Left renal pelvis (tissue), 4 donors: ENCODE measurements at places on chromosomes 7 and 10. TPM values are rescaled to one million over a fixed set of nuclear protein-coding genes. Genes with fewer than 3 reads are reported as not detected.

Gene FEZF1
- not detected for polyA plus RNA-seq

Gene VWDE
- polyA plus RNA-seq = 4.5 TPM

Gene SSC4D
- polyA plus RNA-seq = 3.7 TPM

Gene IL6
- polyA plus RNA-seq = not detected

Gene PNLIPRP1
- 0.16 TPM for polyA plus RNA-seq

Gene KBTBD2
- 56.4 TPM for polyA plus RNA-seq

Gene NPTX2
- 4.1 TPM for polyA plus RNA-seq

Gene SCIN
- polyA plus RNA-seq = 136 TPM

Gene ARHGAP19
- polyA plus RNA-seq = 28.5 TPM

Gene UNCX
- polyA plus RNA-seq = 7.3 TPM

Gene OR6V1
- not detected for polyA plus RNA-seq

Gene CYP2W1
- polyA plus RNA-seq = 2.2 TPM

Gene TRPV5
- polyA plus RNA-seq = 1.8 TPM
